ENCODE measurements at places on chromosomes 7 and 10. TPM values are rescaled to one million over a fixed set of nuclear protein-coding genes. Genes with fewer than 3 reads are reported as not detected.

DNA sequence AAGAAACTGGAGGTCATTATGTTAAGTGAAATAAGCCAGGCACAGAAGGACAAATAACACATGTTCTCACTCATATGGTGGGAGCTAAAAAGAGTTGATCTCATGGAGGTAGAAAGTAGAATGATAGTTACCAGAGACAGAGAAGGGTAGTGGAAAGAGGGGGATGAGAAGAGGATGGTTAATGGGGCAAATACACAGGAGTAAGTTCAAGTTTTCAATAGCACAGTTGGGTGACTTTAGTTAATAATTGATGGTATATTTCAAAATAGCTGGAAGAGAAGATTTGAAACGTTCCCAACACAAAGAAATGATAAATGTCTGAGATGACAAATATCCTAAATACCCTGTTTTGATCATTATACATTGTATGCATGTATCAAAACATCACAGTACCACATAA, 261.8 kb downstream of the THSD7A start:
- DNase-seq: no peak

- DNase-seq: no peak
These were observed 867.3 kb upstream of the AUTS2 start for GRCh38 chr7:68730964-68731363.

- no peak for DNase-seq
These were observed 150.4 kb upstream of the LANCL2 start for GRCh38 chr7:55214707-55215106.

DNA sequence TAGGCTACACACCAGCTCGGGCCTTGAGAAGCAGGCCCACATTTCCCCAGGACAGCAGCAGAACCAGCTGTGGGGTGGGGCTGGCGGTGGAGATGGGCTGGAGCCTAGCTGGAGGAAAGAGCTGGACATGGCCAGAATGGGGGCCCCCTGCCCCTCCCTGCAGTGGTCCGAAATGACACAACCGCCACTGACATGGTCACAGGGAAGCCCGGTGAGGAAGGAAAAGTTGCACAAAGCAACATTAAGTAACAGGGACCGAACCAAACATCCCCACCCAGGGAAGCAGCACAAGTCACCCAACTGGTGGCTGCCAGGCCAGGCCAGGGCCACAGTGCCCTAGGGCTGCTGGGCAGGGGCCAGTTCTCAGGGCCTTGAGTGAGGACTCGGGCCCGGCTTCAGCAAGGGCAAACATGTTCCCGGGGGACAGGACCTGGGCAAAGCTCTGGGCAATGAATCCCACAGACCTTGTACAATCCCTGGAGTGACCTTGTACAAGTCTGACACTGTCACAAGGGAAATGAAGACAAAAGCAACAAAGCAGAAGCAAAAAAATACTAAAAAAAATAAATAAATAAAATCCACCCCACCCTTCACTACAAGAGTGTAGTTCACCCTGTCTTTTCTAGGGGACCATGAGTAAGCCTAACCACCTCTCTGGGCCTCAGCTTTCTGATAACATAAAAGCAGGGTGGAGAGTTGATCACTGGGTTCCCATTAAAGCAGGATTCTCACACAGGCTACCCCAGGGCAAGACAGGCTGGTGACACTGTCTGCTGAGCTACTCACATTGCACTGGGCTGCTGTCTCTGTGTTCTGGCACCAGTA, 33.0 kb downstream of the PSAP start:
- no peak for DNase-seq

- DNase-seq: no peak
These were observed 351.2 kb downstream of the GFRA1 start for GRCh38 chr10:115921795-115922194.

DNA sequence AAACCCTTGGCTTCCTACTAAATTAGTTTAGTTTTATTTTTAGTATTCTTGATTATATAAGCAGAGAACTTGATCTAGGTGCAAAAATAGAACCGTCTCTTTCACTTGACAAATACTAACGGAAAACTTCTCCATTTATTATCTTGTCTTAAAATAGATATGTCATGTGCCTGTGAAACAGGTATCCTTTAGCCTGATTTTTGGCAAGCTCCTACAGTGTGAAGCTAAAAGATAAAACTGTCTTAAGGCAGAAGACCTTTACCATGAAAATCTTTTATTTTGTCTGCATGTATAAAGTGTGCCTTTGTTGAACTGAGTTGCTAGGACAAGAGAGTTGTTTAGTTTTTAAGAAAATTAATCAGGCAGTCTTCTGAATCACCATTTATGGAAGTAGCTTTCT, 90.6 kb downstream of the CYP51A1 start:
- no peak for DNase-seq

DNA sequence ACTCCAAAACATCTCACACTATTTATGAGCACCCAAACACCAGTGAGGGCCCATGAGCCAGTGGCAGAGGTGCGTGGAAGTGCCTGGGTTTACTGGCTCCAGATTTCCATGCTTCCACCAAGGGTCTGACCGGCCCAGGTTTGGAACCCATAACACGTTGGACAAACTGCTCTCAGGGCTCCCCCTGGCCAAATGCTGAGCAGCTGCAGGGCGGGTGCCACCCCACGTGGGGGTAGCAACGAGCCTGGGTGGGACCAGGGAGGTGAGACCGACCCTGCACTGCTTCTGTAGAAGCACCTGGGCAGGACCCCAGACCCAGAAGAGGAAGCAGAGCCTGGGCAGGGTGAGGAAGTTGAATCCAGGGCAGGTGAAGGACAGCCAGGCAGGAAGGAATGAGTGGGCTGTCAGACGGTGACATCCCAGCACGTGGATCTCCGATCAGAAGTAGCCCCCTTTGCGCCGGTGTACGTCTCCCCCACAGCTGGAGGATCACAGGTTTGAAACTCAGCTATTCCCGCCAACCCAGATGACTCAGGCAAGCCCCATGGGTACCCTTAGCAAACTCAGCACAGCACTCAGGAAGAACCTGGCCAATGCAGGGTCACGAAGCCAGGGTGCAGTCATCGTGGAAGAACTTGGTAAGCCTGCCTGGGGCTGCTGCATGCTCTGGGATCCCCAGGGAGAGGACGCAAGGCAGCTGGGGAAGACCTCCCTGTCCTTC, 100.4 kb upstream of the DDC start:
- no peak for DNase-seq

DNA sequence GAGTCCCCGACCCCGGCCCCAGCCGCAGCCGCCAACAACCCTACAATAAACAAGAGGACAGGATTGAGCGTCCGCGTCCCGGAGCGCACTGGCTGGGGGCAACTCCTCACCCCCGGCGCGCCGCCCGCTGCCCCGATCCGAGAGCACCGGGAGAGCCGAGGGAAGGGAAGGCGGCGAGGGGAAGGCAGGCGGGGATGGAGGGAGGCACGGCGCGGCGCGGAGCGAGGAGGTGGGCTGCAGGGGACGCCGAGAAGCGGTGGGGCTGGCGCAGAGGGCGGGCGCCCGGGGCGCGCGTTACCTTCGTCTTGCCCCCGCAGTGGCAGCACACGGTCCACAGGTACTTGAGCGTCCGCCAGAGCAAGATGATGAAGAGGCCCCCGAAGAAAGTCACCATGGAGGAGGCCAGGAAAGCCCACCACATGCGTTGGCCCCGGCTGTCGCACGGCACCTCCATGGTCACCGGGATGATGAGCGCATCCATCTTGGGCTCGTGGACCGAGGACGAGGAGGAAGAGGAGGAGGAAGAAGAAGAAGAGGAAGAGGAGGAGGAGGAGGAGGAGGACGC, 559 bp downstream of the KCNMA1 start:
- DNase-seq: no peak

DNA sequence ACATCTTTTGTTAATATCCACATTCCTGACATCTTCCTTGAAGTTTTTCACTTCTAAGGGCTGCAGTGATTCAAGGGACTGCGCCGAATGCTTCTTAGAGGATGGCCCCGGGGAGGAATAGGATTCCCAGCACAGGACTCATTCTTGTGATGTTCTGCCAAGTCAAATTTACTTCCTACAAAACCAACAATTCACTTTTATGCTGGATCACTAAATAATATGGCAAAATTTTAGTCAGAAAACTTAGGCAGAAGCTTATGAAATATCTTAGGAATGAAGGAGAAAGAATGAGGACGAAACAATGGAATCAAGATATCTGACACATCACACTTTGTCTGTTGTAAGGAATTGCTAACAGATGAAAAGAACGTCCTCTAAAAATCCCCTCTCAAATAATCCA, 151.5 kb downstream of the JAZF1 start:
- DNase-seq: no peak

DNA sequence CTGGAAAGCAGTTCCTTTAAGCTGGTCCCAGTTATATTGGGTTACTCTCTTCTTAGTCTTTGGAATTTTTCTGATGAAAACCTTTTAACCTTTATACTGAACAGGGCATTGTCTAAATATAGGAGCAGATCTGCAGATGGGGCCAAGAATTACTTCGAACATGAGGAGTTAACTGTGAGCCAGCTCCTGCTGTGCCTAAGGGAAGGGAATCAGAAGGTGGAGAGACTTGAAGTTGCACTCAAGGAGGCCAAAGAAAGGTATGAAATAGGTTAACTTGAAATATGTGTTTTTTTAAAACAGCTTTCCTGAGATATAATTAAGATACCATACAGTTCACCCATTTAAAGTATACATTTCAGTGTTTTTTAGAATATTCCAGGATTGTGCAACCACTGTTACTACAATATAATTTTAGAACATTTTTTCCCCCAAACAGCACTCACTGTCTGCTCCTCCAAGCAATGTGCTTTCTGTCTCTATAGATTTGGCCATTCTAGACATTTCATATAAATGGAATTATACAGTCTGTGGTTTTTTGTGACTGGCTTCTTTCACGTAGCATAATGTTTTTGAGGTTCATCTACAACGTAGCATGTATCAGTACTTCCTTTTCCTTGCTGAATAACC, 18.9 kb downstream of the OPTN start:
- no peak for DNase-seq

GRCh38 chr7:47553309-47553708, 28.6 kb downstream of the TNS3 start:
- no peak for DNase-seq

DNA sequence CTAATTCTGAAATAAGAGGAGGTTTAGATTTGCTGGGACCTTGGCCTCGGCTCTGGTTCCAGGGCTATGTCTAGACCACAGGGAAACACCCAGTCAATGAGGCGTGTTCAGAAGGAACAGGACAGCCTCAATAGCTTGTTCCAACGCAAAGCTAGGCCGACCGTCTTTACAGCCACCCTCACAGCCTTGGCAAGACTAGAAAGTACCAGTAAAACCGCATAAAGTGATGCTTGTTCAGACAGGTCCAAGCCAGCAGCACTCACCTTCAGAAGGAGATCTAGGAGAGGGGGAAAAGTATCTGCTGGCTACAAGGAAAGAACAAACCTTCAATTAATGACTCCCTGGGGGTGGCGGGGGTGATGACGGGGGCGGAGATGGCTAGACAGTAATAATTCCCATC, 50.1 kb upstream of the LMTK2 start:
- DNase-seq: no peak

- DNase-seq: no peak
These were observed 442.5 kb downstream of the GLRX3 start for GRCh38 chr10:130578532-130579289.

- peak; percentile 75 for DNase-seq
These were observed 27.2 kb downstream of the ATE1 start for GRCh38 chr10:121900443-121901174.

DNA sequence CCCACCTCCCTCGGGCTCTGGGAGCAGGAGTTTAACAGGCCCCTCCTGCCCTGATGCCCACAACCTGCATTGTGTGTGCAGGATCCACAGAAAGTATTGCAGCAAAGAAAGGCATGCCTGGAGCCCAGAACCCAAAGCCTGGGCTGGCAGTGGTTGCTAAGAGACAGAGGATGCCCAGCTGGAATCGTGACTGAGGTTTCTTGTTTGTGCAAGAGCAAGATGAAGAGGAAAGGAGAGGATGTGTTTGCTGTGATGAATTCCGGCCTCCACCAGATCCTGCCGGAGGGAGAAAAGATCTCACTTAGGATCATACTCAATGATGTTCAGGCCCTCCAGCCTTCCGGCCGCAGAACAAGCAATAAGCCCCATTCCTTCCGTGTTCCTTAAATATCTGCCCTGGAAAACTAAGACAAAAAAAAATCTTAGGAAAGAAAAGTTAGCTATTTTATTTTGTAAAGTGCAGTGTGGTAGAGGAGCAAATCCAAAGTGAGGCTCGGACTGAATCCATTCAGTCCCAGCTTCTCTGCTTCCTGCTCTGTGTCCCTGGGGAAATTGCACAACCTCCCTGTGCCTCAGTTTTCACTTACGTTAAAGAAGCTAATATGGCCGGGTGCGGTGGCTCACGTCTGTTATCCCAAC, 57.1 kb downstream of the SLIT1 start:
- DNase-seq: no peak

GRCh38 chr10:73859428-73859783, 14.9 kb downstream of the CAMK2G start:
- no peak for DNase-seq

- DNase-seq: no peak
These were observed 64.6 kb upstream of the STEAP1B start for GRCh38 chr7:22564511-22565045.

GRCh38 chr10:80709866-80710265, 172.2 kb downstream of the SH2D4B start:
- no peak for DNase-seq

- no peak for DNase-seq
These were observed 166.3 kb downstream of the ARHGAP12 start for GRCh38 chr10:31762316-31762715.

GRCh38 chr10:30254926-30255325, 94.2 kb downstream of the MTPAP start:
- DNase-seq: no peak

GRCh38 chr7:133314084-133314483, 61.2 kb downstream of the EXOC4 start:
- DNase-seq: no peak

- no peak for DNase-seq
These were observed 644 bp downstream of the PPP1R35 start for GRCh38 chr7:100435401-100436304.

GRCh38 chr10:98417481-98417959, 2.5 kb upstream of the PYROXD2 start:
- DNase-seq: no peak

DNA sequence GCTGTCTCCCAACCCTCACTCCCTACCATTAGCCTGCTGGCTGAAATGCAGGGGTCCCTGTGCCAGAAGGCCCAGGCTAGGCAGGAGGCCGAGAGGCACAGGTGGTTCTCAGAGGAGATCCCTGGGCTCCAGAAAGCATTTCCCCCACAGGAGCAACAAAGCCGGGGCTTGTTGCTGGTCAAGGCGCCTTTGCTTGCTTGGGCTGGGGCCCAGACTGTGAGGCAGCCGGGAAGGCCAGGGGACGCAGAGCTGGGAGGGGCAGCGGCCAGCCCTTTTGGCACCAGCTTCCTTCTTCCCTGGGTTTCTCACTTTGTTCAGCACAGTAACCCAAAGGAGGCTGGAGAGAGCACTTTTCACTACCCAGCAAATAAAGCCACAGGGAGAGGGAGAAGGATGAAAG, 48.6 kb downstream of the FBXW4 start:
- DNase-seq: no peak

The SH2B2 gene
- polyA plus RNA-seq: 4.1 TPM

The SEMA4G gene
- 41.1 TPM for polyA plus RNA-seq

The DHX32 gene
- 25.4 TPM for polyA plus RNA-seq

The SLC35G1 gene
- polyA plus RNA-seq: 9.1 TPM

The ZNF467 gene
- polyA plus RNA-seq: 23.0 TPM

The ITGB8 gene
- polyA plus RNA-seq: 42.0 TPM

The SPDYE16 gene
- polyA plus RNA-seq: 1.0 TPM

The WEE2 gene
- not detected for polyA plus RNA-seq

The RGS10 gene
- 35.9 TPM for polyA plus RNA-seq

The RTKN2 gene
- polyA plus RNA-seq: 9.2 TPM

The ITPRID1 gene
- polyA plus RNA-seq: not detected

The IQCE gene
- polyA plus RNA-seq: 21.2 TPM

The PAX2 gene
- polyA plus RNA-seq: 141 TPM

The C10orf105 gene
- 0.04 TPM for polyA plus RNA-seq

The SYT15B gene
- 1.7 TPM for polyA plus RNA-seq

The SEC31B gene
- 16.5 TPM for polyA plus RNA-seq

The SPDYE6 gene
- 2.4 TPM for polyA plus RNA-seq

The KEL gene
- polyA plus RNA-seq: 2.0 TPM

The SLC25A40 gene
- polyA plus RNA-seq: 41.2 TPM

All from right renal cortex interstitium (tissue), 3 donors.